ENCODE measurements at places on chromosomes 4 and X. TPM values are rescaled to one million over a fixed set of nuclear protein-coding genes. Genes with fewer than 3 reads are reported as not detected.

The VSIG4 gene
- total RNA-seq = not detected

The COL25A1 gene
- 6.9 TPM for total RNA-seq

The STAP1 gene
- total RNA-seq = not detected

The FAM149A gene
- 0.64 TPM for total RNA-seq

The MYL5 gene
- total RNA-seq = 9.1 TPM

The SSX4B gene
- total RNA-seq = not detected

The TGIF2LX gene
- not detected for total RNA-seq

The ZAR1 gene
- not detected for total RNA-seq

The ANXA5 gene
- total RNA-seq = 811 TPM

The ITGB1BP2 gene
- 6.5 TPM for total RNA-seq

The HTRA3 gene
- 1.3 TPM for total RNA-seq

The C4orf17 gene
- not detected for total RNA-seq

The PDZD4 gene
- 0.32 TPM for total RNA-seq

The GPC4 gene
- total RNA-seq = 0.86 TPM

The NDST3 gene
- total RNA-seq = 0.32 TPM

The PABPC1L2B gene
- not detected for total RNA-seq

The S100G gene
- total RNA-seq = not detected

The CHIC1 gene
- 10.4 TPM for total RNA-seq

The GLUD2 gene
- total RNA-seq = 1.9 TPM

The NIPAL1 gene
- 1.6 TPM for total RNA-seq

The RAB40A gene
- total RNA-seq = 0.43 TPM

The CDS1 gene
- under 0.01 TPM for total RNA-seq

The MRFAP1L1 gene
- 34.1 TPM for total RNA-seq

The PPEF2 gene
- not detected for total RNA-seq

The CT45A3 gene
- total RNA-seq = not detected

The ANXA10 gene
- total RNA-seq = 0.32 TPM

The ZNF280C gene
- 7.1 TPM for total RNA-seq

The IDH3G gene
- 40.2 TPM for total RNA-seq

The TSPAN7 gene
- total RNA-seq = not detected

The XAGE1A gene
- total RNA-seq = not detected

The MAGEB1 gene
- total RNA-seq = not detected

The H2BW2 gene
- total RNA-seq = not detected

The SLC4A4 gene
- total RNA-seq = 12.5 TPM

The SNCA gene
- 3.5 TPM for total RNA-seq

The USP17L18 gene
- total RNA-seq = not detected

The CXCL11 gene
- not detected for total RNA-seq

The SERPINA7 gene
- not detected for total RNA-seq

The ATOH1 gene
- not detected for total RNA-seq

The GLRA2 gene
- not detected for total RNA-seq

The SPIN2B gene
- 6.1 TPM for total RNA-seq

The ARR3 gene
- not detected for total RNA-seq

The ADRA2C gene
- 2.2 TPM for total RNA-seq

The SHROOM3 gene
- 27.6 TPM for total RNA-seq

The COL4A6 gene
- total RNA-seq = 0.32 TPM

The CENPI gene
- total RNA-seq = 20.3 TPM

The CNKSR2 gene
- total RNA-seq = 4.7 TPM

The RHOXF2 gene
- total RNA-seq = 0.32 TPM

The RNF175 gene
- total RNA-seq = not detected

The SUPT20HL1 gene
- not detected for total RNA-seq

The CPZ gene
- total RNA-seq = 15.5 TPM

The DCAF12L1 gene
- not detected for total RNA-seq

The H2BW1 gene
- total RNA-seq = not detected

The HAND2 gene
- 45.4 TPM for total RNA-seq

The DDX53 gene
- under 0.01 TPM for total RNA-seq

The HS6ST2 gene
- total RNA-seq = not detected

The SPINK2 gene
- not detected for total RNA-seq
